Effector CD4-positive, alpha-beta T cell (primary cell): ENCODE measurements at places on chromosomes 3 and 15.

- DNase-seq, result no peak
These were observed 91.1 kb upstream of the SLC24A5 start for GRCh38 chr15:48029642-48030041.

GRCh38 chr3:56131974-56132590 is 336.2 kb downstream of the ERC2 start:
- DNase-seq, result no peak

GRCh38 chr3:151931171-151931570 is 57.7 kb downstream of the SUCNR1 start:
- no peak for DNase-seq

DNA sequence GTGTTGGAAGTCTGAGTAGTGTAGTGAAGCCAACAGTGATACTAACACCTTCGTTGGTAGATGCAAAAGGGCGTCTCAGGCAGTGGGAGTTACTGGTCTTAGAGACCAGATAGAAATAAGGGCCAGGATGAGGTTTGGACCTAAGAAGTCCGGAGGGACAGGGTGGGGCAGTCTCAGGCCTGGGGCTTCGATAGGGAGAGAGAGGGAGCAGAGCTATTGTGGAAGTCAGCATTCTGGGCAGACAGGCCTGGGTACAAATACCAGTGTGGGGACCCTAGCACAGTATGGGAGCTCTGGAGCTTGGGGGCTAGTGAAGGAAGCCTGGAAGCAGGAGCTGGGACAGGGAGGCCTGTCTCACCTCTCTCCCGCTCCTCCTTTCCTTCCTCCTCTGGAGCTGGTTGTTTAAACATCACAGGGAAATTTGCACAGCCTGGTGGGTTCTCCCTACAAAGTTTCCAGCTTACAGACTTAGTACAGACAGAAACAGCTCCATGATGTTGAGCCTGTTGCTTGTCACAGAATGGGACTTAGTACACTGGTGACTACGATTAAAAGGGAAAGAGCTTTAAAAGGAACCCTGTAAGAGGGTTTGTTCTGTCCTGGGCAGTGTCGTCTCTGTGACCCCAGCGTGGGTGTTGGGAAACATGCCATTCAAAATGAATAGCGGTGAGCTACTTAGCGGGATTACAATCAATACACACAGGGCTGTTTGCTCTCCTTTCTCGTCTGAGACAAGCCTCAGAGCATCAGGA is 76.4 kb upstream of the TNFAIP8L3 start:
- no peak for DNase-seq

GRCh38 chr15:29785136-29785535 is 37.1 kb downstream of the TJP1 start:
- DNase-seq, result no peak

- DNase-seq, result no peak
These were observed 9.8 kb downstream of the SELENOS start for GRCh38 chr15:101267320-101268104.

GRCh38 chr3:51099794-51100535 is 285.1 kb upstream of the MANF start:
- no peak for DNase-seq

GRCh38 chr3:103794656-103795055 is 1359.8 kb downstream of the ZPLD1 start:
- no peak for DNase-seq

DNA sequence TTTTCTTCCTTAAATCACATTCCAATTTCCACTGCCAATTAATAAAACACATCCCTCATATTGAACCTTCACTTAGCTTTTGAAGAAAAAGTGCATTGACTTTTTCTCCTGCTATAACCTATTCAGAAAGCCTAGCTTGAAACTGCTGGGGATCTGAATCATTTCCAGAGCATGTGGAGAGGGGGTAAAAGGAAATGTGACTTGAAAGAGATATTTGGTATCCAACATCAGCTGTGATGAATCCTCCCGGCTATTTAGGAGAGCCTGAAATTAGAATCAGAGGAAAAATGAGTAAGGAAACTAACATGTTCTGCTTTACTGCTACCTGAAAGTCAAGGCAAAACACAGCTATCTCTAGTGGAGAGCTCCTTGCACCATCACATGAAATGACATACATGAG is 2.6 kb upstream of the GNB5 start:
- DNase-seq, result no peak

- DNase-seq, result no peak
These were observed 49.7 kb upstream of the SCAANT1 start for GRCh38 chr3:63961891-63962290.

GRCh38 chr15:88256279-88257230 is at the start of gene NTRK3:
Gene NTRK3, minus strand, starts transcription at chr15:88256739. Its CDS starts 586 bp downstream, at chr15:88256153.
- no peak for DNase-seq

- no peak for DNase-seq
These were observed 239.9 kb downstream of the OPA1 start for GRCh38 chr3:193832833-193833413.

GRCh38 chr15:68833700-68834331 is 13.1 kb upstream of the ANP32A start:
- DNase-seq, result no peak

DNA sequence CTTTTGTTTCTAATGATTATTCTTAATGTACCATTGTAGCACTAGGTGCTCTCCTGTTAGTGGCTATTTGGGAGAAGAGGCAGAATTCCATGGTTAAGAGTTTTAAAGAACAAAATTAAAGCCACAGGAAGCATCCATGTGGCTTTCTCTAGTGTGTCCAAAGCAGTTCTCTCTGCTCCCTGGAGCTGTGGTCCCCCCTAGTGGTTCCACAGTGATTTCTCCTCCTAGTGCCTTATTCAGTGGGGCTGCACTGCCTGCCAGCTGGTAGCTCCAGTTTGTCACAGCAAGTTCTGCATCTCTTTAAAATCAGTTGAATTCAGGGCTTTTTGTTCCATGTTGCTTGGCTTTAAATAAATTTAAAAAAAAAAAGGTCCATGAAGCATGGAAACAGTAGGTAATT is 39.6 kb upstream of the FAM98B start:
- no peak for DNase-seq

GRCh38 chr15:82014989-82015388 is 30.8 kb downstream of the MEX3B start:
- DNase-seq, result no peak

DNA sequence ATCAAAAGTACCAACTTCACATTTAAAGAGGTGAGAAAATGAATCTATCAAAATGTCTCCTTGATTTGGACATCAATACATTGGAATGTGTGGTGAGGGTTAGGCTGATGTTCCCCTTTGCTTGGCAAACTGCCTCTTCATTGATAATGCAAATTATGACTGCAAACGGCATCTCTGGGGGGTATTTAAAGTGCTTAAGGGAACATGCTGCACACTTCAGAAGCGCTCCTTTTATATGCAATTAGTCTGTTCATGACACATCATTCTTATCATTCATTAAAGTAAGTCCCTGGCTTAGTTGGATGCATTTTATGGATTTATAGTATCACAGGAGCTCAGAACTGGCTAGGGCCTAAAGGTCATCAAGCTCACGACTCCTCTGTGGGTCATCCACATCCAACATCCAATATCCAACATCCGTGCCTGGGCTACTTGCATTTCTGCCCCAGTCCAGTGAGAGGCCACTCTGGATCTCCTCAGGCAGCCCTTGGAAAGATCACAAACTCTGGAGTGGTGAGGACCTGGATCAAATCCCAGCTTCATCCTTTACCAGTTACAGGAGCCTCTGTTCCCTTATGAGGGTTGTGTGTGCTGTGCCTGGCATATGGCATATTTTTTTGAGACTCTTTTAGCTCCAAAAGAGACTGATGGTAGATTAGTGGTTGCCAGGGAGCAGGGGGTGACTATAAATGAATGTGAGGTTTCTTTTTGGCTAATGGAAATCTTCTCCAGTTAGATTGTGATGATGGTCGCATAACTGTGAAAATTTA is 136.8 kb upstream of the FOXB1 start:
- DNase-seq, result no peak

DNA sequence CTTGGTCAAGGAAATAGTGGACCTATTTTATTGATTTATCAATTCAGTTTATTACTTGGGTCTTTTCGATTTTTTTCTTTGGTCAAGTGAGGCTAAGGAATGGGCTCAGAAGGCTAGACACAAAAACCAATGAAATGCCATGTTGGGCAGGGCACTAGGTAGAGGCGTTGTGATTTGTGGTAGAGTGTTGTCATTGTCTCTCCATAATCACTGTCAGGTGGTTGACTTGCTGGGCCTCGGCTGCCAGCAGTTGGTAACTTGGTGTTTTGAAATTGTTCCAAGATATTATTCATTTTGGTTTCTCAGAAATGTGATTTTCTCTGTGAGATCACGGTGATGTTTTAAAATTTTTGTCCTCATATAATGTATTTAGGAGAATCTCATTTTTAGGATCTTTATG is 173.6 kb downstream of the KLHL25 start:
- no peak for DNase-seq

DNA sequence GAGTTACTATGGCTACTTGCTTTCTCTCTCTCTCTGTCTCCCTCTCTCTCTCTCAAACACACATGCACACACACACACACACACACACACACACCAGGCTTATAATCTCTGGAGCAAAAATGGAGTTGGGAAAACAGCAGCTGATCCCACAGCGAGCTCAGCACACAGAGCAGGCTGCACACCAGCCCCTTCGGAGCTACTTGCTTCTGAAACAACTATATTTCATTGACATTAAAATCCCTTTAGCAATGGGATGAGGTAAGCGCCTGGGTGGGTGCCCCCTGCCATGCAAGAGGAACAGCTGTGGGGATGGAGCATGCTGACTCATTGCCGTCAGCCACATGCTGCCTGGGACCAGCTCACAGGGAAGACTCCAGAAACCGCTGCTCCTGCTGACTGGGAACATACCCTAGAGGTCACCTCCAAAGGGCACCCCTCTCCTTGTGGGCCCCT is 45.7 kb downstream of the B3GNT5 start:
- DNase-seq, result no peak

GRCh38 chr15:40481341-40482074 is 10.7 kb downstream of the CHST14 start:
- DNase-seq, result no peak

GRCh38 chr3:139252719-139253118 is 91.1 kb upstream of the MRPS22 start:
- DNase-seq, result no peak

- DNase-seq, result peak; percentile 27
These were observed 546 bp downstream of the TRIM59 start for GRCh38 chr3:160448845-160449635.

- no peak for DNase-seq
These were observed 15.0 kb upstream of the ZNF385D start for GRCh38 chr3:21766002-21766401.

DNA sequence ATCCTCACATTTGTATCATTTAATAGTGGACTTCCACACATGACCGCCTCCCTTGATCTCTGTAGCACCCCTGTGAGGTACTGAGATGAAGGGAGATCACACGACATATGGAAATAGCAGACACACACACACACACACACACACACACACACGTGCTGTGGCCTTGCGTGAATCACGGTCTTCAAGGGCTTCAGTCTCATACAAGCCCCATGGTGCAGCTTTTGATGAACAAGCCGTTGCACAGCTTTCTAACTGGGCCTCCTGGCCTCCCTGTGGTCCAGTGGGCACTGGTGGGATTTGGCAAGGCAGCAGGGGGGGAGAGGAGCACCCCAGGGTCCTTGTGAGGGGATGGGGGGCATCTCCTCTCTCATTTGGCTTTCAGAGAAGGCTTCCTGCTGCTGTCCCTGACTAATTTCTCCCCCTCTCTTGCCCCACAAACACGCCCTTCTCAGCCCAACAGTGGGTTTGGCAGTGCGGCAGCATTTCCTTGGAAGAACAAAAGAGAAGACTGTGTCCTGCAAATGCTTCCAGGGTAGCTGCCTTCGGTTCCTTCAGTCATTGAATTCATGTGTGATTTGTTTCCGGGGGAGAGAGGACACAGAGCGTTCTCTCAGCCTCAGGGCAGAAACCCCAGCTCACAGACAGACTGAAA is 98.7 kb downstream of the SMAD6 start:
- no peak for DNase-seq

DNA sequence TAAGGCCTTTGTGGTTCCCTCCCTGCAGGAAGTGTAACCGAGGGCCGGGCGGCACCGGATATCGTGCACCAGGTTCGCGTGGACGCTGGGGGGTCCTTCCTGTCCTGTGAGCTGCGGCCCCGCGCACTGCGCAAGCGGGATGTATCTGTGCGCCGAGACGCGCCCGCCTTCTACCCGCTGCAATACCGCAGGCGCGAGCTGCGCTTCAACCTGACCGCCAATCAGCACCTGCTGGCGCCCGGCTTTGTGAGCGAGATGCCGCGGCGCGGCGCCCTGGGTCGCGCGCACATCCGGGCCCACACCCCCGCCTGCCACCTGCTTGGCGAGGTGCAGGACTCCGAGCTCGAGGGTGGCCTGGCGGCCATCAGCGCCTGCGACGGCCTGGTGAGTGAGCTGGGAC is 35.9 kb downstream of the SAXO2 start:
- DNase-seq, result peak; percentile 16

DNA sequence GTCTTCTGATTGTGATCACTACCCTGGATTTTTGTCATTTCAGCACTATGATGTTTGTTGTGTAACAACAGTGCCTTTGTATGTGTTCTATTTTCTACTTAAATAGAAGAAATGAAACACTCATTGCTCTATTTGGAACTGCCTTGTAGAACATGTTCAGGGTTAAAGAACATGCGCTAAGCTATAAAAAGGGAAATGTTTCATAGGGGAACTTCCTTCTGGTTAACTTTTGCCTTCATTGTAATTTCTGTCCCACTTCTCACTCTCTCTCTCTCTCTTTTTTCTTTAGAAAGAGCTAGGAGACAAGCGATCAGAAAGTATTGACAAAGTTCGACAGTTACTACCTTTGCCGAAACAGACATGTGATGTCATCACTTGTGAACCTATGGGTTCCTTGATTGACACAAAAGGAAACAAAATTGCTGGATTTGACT is at the start of gene P2RY12:
Gene P2RY12, minus strand, starts transcription at position 13 of the 434 bp plus-strand sequence. CDS start 45,908 bp downstream, outside the sequence.
- no peak for DNase-seq

DNA sequence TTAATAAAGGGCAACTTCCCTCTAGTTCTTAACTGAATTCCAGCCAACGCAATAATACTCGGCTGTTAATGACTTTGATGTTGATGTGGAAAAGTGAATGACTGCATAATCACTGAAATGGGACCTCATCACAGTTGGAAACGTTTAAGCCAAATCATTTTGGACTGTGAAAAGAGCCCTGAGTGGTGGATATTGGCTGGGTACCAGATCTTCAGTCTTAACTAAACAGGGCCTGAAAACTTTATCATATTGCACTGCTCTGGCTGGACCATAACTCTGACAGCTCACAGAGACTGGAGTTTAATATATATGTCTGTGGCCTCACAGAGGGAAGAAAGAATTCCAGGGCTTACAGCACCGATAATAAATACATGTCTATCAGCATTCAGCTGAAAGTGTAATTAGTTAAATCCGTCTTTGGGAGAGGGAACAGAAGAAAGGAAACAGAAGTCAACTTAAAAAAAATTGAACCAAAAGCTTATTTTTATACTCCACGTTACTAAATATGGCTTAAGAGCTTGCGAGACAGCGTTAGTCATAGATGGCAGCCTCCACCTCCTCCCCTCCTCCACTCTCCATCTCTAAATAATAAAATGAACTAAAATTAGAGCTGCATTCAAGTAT is 222.3 kb upstream of the CDIN1 start:
- DNase-seq, result no peak

DNA sequence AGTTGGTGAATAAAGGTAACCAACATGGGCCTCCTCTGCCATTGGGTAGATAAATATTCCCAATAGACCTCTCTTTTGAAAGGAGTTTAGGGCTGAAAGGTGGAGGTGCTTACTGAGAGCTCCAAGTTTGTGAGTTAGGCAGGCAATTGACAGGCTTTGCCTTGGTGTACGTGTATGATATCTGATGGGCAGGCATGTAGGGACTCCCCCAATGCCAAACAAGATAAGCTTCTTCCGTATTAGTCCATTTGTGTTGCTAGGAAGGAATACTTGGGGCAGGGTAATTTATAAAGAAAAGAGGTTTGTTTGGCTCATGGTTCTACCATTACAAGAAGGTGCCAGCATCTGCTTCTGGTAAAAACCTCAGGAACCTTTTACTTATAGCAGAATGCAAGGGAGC is 160.7 kb upstream of the EIF1B start:
- no peak for DNase-seq
